CD8-positive, alpha-beta memory T cell (primary cell): ENCODE measurements at places on chromosomes 6 and 20. TPM values are rescaled to one million over a fixed set of nuclear protein-coding genes. Genes with fewer than 3 reads are reported as not detected.

DNA sequence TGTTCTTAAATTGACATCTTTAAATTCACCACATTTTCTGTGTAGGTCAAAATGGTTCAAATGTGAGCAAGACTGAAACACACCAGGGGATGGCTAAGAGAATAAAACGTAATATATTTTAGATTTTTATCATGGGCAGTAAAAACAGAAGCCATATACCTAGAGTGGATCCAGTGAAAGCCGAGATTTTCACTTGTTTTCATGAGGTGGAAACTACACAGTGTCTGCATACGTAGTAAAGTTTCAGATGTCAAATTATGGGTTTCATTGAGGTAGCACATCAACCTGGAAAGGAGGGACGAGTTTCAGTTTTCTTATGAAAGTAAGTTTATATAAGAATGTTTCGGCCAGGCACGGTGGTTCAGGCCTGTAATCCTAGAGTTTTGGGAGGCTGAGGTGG lies 25.9 kb downstream of the METTL24 start:
- H3K27ac ChIP-seq = no peak overlapping the region
- H3K4me3 ChIP-seq = no peak overlapping the region
- no peak for DNase-seq
- H3K27me3 ChIP-seq = no peaks in the 10 kb centered on the region
- H3K36me3 ChIP-seq = no peaks in the 10 kb centered on the region

DNA sequence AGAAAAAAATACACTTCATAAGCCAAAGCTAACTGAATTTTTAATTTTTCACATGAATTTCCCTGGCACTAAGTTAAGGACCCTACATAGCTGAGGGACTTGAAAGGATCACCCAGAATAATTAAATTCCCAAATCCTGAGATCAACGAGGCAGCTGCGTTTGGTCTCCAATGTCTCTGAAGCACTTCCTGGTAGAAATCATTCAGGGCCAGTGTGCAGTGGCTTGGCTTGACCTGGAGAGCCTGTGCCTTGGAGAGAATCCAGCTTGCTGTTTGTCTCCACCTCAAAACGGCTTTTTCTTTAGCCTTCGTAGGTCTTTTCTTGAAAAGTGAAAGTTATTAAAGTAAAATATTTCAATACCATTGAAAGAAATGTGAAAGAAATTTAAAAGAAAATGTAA lies 92.4 kb downstream of the SMOC2 start:
- no peak overlapping the region for H3K27ac ChIP-seq
- no peak for DNase-seq
- H3K36me3 ChIP-seq = no peaks in the 10 kb centered on the region
- no peaks in the 10 kb centered on the region for H3K4me1 ChIP-seq
- H3K4me3 ChIP-seq = no peak overlapping the region

- no peak overlapping the region for H3K4me3 ChIP-seq
- no peaks in the 10 kb centered on the region for H3K4me1 ChIP-seq
- DNase-seq = no peak
These were observed 24.1 kb upstream of the MYLIP start for GRCh38 chr6:16104624-16105433.

DNA sequence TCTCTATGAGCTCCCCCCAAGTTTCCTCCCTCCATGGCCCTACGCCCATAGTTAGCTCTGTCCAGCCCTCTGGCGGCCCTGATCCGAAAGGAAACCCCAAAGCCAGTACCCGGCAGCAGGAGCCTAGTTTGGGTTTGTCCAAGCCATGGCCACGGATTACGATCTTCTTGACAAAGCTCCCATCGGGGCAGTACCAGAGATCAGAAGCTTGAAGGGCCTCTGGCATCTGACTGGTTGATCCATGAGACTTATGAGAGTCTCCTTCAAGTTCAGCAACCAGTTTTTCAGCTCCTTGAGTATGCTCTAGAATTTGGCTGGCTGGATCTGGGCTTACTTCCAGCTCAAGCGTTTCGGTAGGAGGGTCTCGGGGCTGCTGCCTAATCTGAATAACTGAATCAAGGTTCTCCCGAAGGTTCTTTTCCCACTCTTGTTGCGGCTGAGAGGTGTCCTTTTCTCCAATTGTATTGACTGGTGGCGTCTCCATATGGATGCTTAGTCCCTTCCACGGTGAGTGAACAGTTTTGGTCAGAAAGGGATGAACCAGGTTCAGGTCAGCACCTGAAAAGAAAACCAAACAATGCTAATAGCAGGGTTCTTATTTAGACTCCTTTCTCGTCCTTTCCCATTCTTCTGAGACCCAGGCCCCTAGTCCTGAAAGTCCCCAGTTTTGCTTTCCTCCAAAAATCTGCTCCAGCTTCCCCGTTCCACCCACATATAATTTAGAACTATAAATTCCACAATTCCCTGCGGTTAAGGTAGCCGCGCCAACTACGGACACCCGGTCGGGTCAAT lies 595 bp downstream of the FKBPL start:
- peaks cover 17% of the 10 kb centered on the region for H3K36me3 ChIP-seq
- peaks cover 30% of the 10 kb centered on the region for H3K4me1 ChIP-seq

Gene NRSN1
- not detected for total RNA-seq

Gene ULBP2
- total RNA-seq = 0.51 TPM

GRCh38 chr6:119348748-119349360 lies 707 bp downstream of the MAN1A1 start:
- H3K4me1 ChIP-seq = peaks cover 12% of the 10 kb centered on the region
- H3K4me3 ChIP-seq = peak overlapping the region; percentile 78
- H3K27ac ChIP-seq = peak overlapping the region; percentile 85
- no peaks in the 10 kb centered on the region for H3K27me3 ChIP-seq
- peak; percentile 39 for DNase-seq

GRCh38 chr20:46018112-46018511 lies 9.4 kb downstream of the MMP9 start:
- H3K4me1 ChIP-seq = peaks cover 27% of the 10 kb centered on the region
- H3K4me3 ChIP-seq = no peak overlapping the region
- H3K36me3 ChIP-seq = no peaks in the 10 kb centered on the region
- H3K27me3 ChIP-seq = peaks cover 15% of the 10 kb centered on the region

- H3K4me3 ChIP-seq = no peak overlapping the region
- H3K4me1 ChIP-seq = no peaks in the 10 kb centered on the region
- DNase-seq = no peak
- H3K27me3 ChIP-seq = peaks cover 3% of the 10 kb centered on the region
- H3K27ac ChIP-seq = no peak overlapping the region
- H3K36me3 ChIP-seq = no peaks in the 10 kb centered on the region
These were observed 8.9 kb upstream of the TCF15 start for GRCh38 chr20:618980-619379.

DNA sequence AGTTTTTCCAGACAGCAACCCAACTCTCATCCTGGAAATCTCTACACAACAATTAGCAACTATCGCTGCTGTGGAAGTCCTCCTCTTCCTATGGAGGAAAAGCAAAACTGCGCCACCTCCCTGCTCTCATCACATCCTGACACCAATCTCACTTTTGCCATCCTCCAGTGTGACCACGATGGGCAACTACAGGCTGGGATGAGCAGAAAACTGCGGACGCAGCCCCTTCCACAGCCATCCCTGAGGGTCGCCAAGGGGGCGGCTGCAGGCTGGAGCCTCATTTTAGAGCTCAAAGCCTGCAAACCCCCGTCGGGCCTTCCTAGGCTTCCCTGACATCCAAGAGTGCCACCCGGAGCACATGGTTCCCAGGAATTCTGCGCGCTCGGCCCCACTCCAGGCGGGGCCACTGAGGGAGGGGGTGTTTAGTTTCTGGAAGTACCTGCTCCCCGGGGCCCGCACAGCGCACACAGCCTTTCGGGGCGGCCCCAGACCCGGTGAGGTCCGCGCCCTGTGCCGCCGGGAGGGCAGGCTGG lies 1.2 kb downstream of the TCFL5 start:
- no peak overlapping the region for H3K27ac ChIP-seq
- no peak for DNase-seq
- no peak overlapping the region for H3K4me3 ChIP-seq
- peaks cover 3% of the 10 kb centered on the region for H3K36me3 ChIP-seq

Gene SAMD5
- 0.02 TPM for total RNA-seq

GRCh38 chr6:12621754-12622153 lies 94.8 kb upstream of the PHACTR1 start:
- DNase-seq = no peak
- H3K4me1 ChIP-seq = no peaks in the 10 kb centered on the region
- no peak overlapping the region for H3K27ac ChIP-seq
- no peaks in the 10 kb centered on the region for H3K36me3 ChIP-seq

Gene DSP
- not detected for total RNA-seq

DNA sequence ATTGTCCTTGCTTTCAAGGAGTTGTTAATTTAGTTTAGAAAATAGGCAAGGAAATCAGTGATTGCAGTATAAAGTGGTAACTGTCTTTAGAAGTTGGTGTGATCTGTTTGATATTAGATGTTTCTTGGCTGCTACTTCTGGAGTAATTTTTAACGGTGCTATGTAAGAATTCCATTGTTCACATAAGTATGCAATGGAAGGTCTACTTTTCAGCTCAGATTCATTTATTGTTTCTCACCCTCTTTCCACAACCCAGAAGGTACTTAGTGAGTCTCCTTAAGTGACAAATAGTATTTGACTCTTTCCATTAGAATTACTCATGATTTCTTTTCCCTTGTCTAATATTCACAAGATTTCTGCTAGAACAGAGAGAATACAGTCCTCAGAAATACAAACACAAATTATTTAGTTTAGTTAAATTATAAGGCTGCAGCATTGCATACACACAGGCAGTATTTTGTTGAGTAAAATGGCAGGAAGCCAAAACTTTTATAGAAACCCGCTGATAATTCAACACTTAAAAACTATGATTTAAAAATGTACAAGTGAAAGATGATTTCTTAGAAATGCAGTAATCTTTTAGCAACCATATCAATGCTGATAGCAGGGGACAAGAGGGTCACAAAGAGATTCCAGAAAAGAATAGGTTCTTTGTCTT lies 554.3 kb downstream of the CD109 start:
- H3K27ac ChIP-seq = no peak overlapping the region
- no peak overlapping the region for H3K4me3 ChIP-seq
- H3K4me1 ChIP-seq = no peaks in the 10 kb centered on the region
- H3K36me3 ChIP-seq = no peaks in the 10 kb centered on the region

GRCh38 chr6:35620706-35621105 lies 68.0 kb downstream of the FKBP5 start:
- no peak overlapping the region for H3K4me3 ChIP-seq
- no peaks in the 10 kb centered on the region for H3K27me3 ChIP-seq
- H3K4me1 ChIP-seq = peaks cover 55% of the 10 kb centered on the region

- H3K27me3 ChIP-seq = no peaks in the 10 kb centered on the region
- H3K4me3 ChIP-seq = no peak overlapping the region
- no peak for DNase-seq
- no peak overlapping the region for H3K27ac ChIP-seq
- H3K36me3 ChIP-seq = no peaks in the 10 kb centered on the region
These were observed 100.4 kb upstream of the BACH2 start for GRCh38 chr6:90397047-90397446.

DNA sequence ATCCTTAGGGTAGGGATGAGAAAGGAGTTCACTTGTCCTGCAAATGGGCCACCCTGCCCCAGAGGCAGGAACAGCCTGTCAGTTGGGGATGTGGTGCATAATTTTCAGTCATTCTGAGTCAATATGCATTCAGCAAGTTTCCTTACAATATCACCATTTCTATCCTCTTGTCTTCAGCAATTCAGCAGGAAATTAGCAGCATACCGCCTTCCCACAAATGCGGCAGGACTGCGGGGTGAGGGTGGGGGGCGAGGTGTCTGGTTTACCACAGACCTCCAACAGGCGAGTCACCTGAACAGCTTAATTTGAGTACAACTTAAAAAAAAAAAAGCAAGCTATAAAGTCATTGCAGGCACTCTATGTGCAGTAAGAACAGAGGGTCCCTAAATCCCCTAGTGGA lies 126.8 kb downstream of the MAP3K7 start:
- no peak for DNase-seq
- no peaks in the 10 kb centered on the region for H3K36me3 ChIP-seq
- no peak overlapping the region for H3K27ac ChIP-seq
- peaks cover 55% of the 10 kb centered on the region for H3K4me1 ChIP-seq

Gene WFDC5
- not detected for total RNA-seq

Gene ZNF337
- 12.5 TPM for total RNA-seq

DNA sequence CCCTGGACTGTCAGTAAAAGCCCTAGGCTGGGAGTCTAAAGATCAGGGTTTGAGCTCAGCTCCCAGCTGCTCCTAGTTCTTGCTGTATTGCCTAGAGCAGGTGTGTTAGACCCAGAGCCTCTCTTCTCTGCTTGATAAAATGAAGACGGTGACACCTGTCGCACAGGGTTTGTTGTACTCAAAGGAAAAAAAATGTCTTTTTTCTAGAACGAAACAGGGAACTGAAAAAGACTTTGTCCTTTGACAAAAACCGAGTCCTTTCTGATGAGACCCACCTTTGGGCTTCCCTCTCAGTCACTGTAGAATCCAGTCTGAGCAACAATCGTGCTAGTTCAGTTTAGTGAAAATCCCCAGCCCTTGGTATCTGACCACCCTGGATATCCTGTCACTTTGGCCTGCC lies 102.1 kb upstream of the LAMP5 start:
- no peaks in the 10 kb centered on the region for H3K27me3 ChIP-seq
- no peak for DNase-seq
- H3K4me3 ChIP-seq = no peak overlapping the region
- no peaks in the 10 kb centered on the region for H3K4me1 ChIP-seq
- H3K27ac ChIP-seq = no peak overlapping the region
- no peaks in the 10 kb centered on the region for H3K36me3 ChIP-seq
